IgD-negative memory B cell (primary cell): ENCODE measurements at places on chromosomes 3 and 15. TPM values are rescaled to one million over a fixed set of nuclear protein-coding genes. Genes with fewer than 3 reads are reported as not detected.

The CLDN18 gene
- polyA plus RNA-seq = not detected

The PIF1 gene
- 2.4 TPM for polyA plus RNA-seq

The TRAT1 gene
- polyA plus RNA-seq = 4.3 TPM

The DGKG gene
- 2.5 TPM for polyA plus RNA-seq

The DAZL gene
- not detected for polyA plus RNA-seq

The TLR9 gene
- polyA plus RNA-seq = 10.4 TPM
